ENCODE measurements at places on chromosomes 1 and 21.

GRCh38 chr21:37548521-37548981, 182.0 kb downstream of the DYRK1A start:
- no peak for DNase-seq

DNA sequence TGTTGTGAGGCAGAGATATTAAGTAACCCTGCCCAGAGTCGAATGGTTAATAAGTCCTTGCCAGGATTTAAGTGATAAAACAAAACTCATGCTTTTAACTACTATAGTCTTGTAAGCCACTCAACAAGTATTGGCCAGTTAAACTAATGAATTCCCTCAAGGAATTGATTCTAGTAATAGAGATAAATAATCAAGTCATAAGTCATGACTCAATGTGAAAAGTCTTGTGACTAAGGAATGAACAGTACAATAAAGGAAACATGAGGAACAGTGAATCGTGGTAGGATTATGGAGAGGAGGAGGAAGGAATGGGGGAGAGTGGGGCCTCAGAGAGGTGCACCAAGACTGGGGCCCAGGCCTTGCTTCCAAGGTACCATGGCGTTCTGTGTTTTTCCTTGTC, 104.7 kb downstream of the FGGY start:
- DNase-seq = no peak

DNA sequence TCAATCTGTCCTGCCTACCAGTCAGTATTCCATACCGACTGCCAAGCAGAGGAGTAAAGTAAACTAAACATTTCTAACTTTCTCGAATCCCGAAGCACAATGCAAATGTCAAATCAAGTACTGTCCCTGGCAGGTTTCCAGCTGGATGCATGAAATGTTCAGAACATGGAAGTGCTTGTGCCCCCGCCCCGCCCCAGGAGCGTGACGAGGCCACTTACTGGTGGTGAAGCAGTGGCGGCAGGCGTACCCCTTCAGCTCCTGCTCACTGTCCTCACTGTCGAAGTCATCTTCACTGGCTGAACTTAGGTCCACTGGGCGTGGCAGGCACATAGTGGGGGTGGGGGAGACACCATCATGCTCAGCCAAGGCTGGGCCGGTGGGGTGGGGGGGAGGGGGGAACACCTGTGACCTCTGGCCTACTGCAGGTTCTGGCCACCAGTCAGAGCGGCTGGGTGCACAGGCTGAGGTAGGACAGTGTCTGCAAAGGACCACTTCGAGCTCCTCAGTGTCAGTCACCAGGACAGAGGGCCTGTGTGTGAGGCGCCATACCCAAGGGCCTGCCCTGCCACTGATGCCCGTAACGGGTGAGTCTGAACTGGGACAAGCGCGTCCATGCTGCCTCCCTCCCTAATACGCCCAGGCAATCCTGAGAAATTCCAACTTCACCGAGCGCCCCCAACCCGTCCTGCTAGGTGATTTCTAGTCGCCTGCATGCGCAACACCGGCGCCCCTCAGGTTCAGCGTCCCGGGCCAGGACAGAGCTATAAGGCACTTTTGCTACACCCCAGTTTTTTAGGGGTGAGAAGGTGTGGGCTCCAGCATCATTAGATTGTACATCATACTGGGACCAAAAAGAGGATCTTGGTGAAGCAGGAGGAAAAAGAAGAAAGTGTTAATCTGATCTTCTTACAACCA, 46.9 kb downstream of the SLC45A1 start:
- DNase-seq = no peak

GRCh38 chr1:225780630-225781029, 3.0 kb downstream of the SRP9 start:
- DNase-seq = no peak

Measured in HEK293T (cell line).